ENCODE measurements at places on chromosomes 2 and 18. TPM values are rescaled to one million over a fixed set of nuclear protein-coding genes. Genes with fewer than 3 reads are reported as not detected.

GRCh38 chr2:60554074-60554645 lies 706 bp upstream of the BCL11A start:
- DNase-seq: peak; percentile 61

ST8SIA3 gene
- total RNA-seq: 0.66 TPM

ASNSD1 gene
- total RNA-seq: 9.6 TPM

DRC1 gene
- not detected for total RNA-seq

EFR3B gene
- total RNA-seq: 0.52 TPM
